ENCODE measurements at places on chromosomes 11 and 22.

DNA sequence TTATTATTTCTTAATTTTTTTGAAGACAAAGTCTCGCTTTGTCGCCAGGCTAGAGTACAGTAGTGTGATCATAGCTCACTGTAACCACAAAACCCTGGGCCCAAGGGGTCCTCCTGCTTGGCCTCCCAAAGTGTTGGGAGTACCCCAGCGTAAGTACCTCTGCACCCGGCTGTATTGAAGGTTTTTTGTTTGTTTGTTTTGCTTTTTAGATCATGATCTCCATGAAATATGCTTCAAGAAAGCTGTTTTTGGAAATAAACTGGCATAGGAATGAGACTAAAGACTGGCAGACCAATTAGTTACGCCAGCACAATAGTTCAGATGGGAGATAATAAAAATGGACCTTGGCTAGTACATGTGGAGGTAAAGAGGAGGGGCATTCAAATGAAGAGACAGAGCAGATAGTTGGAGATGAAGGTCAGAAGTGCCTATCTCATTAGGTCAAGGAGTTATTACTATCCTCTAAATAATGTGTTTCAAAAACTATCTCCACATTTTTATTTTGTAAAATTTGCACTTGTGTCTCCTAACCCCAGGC lies 4.1 kb upstream of the MRPL48 start:
- no peak for DNase-seq

- peak; percentile 28 for DNase-seq
These were observed 57.2 kb downstream of the GRIK4 start for GRCh38 chr11:120568572-120569307.

- DNase-seq, result no peak
These were observed 65.3 kb downstream of the CTTN start for GRCh38 chr11:70463478-70464255.

- no peak for DNase-seq
These were observed 450.1 kb upstream of the B3GAT1 start for GRCh38 chr11:134862105-134862502.

DNA sequence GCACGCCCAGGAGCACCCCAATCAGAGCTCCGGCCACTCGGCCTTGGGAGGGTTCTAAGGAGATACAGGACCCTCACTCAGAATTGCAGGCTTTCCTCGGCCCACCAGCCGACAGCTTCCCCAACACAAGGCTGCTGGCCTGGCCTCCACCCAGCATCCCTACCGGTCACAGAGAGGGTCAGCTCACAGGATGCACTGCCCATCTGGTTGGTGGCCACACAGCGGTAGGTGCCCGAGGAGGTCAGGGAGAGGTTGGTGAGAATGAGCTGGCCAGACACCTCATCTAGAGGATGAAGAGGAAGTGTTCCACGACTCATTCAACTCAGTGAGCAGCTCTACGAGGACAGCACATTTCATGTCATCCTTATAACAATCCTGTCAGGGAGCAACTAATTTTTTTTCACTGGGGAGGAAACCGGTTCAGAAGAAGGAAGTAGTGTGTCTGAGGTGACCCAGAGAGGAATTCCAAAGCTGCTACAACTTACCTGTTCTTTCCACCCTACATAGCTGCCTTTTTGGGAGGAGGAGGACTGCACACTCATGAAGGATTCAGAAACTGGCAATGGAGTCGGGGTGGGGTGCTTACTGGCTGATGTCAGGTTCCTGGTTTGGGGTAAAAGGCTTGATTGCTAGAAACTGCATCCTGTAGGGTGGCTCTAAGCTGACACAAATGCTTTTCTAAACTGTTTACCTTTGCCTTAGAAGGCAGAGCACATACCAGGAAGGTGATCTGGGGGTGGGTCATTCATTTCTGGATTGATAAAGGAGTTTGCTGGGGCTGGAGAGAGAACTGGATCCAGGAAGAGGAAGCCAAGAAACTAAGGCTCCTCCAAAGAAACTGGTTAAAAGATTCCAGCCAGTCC lies 3.3 kb downstream of the VSIG2 start:
- no peak for DNase-seq

DNA sequence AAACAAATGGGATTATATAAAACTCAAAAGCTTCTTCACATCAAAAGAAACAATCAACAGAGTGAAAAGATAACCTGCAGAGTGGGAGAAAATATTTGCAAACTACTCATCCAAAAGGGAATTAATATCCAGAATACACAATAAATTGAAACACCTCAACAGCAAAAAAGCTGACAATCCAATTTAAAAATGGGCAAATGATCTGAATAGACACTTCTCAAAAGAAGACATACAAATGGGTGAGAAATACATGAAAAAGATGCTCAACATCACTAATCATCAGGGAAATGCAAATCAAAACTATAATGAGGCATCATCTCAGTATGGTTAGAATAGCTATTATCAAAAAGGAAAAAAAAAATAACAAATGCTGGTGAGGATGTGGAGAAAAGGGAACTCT lies 13.5 kb downstream of the EXPH5 start:
- no peak for DNase-seq

- DNase-seq, result no peak
These were observed 9.3 kb upstream of the POU2AF1 start for GRCh38 chr11:111388420-111388819.

DNA sequence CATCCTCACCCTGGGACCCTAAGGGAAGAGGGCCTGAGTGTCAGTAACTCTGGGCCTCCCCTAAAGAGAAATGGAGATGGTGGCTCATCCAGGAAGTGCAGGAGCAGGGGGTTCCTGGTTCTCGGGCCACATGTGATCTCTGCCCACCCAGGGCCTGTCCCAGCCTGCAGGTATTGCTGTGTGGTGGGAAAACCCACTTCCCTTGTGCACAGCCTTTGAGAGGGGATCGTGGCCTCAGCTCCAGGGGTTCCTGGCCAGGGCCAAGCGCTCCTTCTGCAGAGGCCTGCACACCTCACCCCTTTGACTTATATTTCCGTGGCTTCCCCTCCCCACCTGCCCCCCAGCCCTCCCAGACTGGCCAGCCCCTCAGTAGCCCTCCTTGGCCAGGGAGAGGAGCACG lies 213.5 kb downstream of the OR4C45 start:
- DNase-seq, result no peak

DNA sequence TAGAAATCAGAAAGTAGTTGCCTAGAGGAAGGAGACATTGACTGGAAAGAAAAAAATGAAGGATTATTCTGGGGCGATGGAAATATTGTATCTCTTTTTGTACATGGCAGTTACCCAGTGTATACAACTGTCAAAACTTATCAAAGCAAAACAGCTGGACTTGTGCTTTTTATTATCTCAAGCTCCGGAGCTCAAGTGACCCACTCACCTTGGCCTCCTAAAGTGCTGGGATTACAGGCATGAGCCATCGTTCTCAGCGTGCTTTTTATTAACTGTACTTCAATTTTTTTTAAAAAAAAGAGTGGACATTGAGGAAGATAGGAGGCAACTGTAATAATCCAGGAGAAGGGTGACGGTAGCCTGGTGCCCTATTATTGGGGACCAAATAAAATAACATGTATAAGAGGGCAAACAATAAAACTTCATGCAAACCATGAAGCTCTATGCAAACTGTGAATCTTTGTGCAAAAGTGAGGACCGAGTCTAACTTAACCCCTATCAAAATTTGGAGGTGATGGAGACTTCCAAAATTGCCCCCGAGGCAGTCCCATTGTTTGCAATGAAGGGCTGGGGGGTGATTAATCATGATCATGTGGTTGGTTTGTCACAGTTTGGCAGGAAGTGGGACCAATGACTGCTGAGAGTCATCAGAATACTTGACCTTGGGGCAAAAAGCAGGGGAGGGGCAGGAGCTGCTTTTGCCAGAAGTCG lies 23.5 kb downstream of the FZD4 start:
- no peak for DNase-seq

- peak; percentile 81 for DNase-seq
These were observed 70.5 kb upstream of the TCF20 start for GRCh38 chr22:42340829-42341383.

GRCh38 chr11:131987703-131988102 lies 617.3 kb downstream of the NTM start:
- DNase-seq, result no peak

- no peak for DNase-seq
These were observed 57.5 kb upstream of the PLET1 start for GRCh38 chr11:112318184-112318591.

- no peak for DNase-seq
These were observed 2.1 kb upstream of the DLAT start for GRCh38 chr11:112023104-112023503.

DNA sequence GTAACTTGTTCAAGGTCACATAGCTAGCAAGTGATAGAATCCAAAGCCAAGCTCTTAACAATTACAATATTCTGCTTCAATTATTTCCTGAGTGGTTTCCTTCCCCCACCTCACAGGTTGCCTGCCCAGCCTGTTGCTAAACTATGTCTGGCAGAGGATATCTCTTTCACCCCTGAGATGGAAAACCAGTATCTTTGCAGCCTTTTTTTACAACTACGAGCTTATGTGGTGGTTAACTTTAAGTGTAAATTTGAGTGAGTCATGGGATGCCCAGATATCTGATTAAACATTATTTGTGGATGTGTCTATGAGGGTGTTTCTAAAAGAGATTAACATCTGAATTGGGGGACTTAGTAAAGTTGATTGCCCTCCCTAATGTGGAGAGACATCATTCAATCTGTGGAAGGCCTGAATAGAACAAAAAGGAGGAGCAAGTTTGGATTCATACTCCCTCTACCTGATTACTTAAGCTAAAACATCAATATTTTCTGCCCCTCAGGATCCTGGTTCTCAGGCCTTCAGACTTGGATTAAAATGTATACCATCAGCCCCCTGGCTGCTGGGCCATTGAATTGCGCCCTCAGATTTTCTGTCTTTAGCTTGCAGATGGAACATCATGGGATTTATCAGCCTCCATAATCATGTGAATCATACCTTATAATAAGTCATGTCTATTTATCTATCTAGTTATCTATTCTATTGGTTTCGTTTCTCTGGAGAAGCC lies 911.9 kb downstream of the METTL15 start:
- DNase-seq, result no peak

GRCh38 chr22:20427104-20427944 lies 10.3 kb downstream of the SCARF2 start:
- no peak for DNase-seq

GRCh38 chr22:22730655-22731373 lies 86.4 kb downstream of the GGTLC2 start:
- DNase-seq, result peak; percentile 39

DNA sequence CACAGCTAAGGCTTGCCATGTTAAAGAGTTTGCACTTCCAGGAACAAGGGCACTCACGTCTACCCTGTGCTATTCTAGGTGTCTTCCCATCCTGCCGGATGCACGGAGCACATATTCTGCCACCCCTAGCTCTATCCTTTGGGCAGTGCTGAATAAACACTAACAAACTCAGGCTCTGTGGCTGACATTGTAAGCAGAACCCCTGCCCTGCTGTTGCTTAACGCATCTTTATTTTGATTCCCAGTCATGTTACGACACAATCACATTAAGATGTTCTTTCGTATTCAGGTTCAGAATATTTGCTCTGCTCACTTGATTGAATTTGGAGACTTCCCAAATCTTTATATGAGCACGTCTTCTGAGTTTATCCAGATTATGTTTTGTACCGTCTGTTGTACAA lies 3.7 kb upstream of the HDHD5 start:
- no peak for DNase-seq

- DNase-seq, result no peak
These were observed 885 bp downstream of the TRMU start for GRCh38 chr22:46336119-46337078.

DNA sequence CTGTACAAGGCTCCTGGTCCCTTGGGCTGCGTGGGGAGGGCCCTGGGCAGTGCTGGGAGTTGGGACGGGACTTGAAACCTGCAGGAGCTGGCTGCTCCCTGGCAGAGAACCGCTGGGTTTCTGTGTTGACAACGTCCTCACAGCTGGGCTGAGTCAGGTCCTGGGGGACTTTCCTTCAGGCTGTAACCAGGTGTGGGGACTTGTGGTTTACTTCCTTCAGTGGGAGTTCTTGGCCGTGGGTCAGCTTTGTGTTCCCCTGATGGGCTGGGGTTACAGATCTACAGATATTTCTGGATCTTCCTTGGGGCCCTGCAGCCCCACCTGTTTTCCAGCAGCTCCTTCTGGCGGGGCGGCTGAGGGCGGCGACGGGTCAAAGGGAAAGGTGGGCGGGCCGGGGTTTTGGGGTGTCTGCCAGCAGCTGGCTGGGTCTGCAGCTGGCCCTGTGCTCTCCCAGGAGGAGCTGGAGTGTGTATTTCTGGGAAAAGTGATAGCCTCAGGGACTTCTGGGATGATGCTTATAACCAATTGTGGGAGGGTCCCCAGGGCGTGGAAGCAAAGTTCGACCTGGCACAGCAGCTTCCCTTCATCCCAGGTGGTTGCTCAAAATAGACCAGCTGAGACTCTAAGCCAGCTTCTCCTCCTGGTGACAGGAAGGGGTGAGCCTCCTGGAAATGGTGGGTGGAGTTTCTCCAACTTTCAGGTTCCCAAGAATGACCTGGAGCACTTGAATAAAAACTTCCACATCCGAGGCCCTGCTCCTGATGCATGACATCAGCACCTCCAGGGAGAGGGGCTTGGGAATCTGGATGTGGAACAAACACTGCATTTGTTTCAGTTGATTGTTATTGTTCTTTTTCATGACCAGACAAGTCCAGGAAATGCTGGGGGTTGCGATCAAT lies 19.1 kb downstream of the ST14 start:
- DNase-seq, result no peak

DNA sequence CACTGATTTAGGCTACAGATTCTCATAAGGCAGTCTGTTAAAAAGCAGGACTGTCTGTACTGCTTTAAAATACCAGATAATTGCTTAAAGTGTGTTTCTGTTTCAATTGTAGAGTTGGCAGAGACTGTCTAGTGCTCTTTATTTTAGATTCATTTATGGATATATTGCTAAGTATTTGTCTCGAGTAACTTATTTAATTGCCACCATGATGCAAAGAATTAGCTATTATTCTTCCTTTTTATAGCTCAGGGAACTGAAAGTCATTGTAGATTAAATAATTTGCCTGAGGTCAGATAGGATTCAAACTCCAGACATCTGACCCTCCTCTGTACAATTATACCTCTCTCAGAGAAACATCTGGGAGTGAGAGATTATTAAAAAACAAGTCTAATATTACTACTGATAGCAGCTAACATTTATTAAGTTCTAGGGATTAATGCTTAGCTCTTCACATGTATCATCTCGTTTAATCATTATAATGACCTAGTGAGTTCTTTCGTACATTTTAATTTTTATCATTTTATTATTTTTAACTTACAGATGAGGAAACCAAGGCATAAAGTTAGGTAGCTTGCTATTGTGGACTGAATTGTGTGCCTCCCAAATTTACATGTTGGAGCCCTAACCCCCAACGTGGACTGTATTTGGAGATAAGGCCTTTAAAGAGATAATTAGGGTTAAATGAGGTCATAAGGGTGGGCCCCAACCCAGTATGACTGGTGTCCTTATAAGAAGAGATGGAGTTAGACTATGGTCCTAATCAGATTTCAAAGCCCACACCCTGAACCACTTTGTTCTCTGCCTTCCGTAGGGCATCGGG lies 19.7 kb upstream of the RAG2 start:
- DNase-seq, result no peak

DNA sequence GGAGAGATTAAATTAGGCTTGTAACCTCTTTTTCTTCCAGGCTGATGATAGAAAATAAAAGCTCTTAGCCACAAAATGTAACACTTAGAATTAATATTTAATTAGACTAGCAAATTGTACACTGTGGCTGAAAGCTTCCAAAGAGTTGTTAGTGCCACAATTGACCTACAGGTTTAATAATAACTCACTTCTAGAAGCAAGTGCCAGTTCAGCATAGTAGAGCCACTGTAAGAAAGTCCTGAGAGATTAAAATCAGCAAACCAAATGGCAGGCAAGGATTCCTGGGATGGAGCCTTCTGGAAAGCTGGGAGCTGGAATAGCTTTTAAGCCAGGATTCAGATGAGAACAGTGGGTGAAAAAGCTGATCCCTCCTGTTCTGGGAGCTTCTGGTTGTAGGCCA lies 131.0 kb downstream of the ELP4 start:
- no peak for DNase-seq

- DNase-seq, result no peak
These were observed 132.2 kb upstream of the PITPNB start for GRCh38 chr22:28051091-28051786.

Data from sigmoid colon (tissue), 7 donors.